ENCODE measurements at places on chromosomes 1 and 21. TPM values are rescaled to one million over a fixed set of nuclear protein-coding genes. Genes with fewer than 3 reads are reported as not detected.

DNA sequence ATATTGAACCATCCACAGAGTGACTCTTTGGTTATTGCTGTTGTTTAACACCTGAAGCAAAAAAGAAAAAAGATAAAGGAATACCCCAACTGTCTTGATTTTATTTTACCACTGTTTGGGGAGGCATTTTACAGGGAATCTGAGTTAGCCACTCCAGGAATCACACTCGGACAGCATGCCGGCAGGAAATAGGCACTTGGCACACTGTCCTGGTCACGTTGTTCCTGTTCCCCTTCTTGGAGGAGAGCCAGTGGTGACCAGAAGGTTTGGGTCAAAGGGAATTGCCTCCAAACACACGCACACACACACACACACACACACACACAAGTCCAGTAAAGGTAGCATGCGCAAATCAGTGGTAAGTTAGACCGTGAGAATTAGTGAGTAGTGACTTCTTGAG is 13.8 kb downstream of the RGS4 start:
- H3K27ac ChIP-seq, result no peak overlapping the region
- H3K27me3 ChIP-seq, result no peaks in the 10 kb centered on the region
- peaks cover 40% of the 10 kb centered on the region for H3K4me1 ChIP-seq
- no peaks in the 10 kb centered on the region for H3K36me3 ChIP-seq
- no peak overlapping the region for H3K4me3 ChIP-seq

DNA sequence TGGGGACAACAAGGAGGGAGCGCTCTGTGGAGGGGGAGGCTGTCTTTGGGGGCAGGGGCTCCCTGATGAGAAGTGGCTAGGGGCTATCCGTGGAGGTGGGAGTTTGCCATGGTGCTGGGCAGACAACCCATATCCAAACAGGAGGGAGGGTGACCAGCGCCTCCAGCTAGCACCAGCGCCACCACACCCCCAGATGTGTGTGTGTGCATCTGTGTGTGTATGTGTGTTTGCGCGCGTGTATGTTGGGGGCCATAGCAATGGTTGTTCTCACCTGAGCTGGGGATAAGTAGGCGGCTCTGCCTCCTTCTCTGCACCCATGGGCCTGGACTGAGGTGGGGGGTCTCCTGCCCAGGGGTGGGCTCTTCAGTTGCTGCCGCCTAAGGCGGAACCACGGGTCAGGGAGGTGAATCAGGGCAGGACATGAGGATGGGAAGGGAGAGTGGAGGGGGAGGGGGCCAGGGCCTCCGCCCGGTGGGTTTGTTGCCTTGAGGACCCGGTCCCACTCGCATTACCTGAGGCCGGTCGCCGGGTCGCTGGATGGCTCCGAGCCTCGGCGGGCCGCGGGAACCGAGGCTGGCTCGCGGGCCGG is 345 bp downstream of the HPCAL4 start:
- peaks cover 81% of the 10 kb centered on the region for H3K27me3 ChIP-seq
- H3K4me1 ChIP-seq, result peaks cover 16% of the 10 kb centered on the region
- DNase-seq, result no peak
- peak overlapping the region; percentile 26 for H3K4me3 ChIP-seq

DNA sequence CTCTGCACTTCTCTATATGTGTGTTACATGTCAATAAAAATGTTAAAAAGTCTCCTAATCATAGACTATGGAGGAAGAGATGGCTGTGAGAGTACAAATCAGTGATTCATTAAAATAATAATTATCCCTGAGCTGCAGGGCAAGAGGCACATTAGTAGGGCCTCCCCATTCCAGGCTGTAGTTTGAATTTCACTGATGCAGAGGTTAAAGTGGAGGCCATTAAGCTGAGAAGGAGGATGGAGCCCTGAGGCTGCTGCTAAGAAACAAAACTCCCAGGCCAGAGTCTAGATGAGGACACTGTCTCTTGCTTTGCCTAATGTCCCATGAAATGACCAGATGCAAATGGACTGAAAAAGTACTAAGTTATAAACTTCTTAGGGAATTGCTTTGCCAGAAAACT is 89.1 kb upstream of the WDR26 start:
- H3K4me3 ChIP-seq, result no peak overlapping the region
- no peak for DNase-seq
- no peaks in the 10 kb centered on the region for H3K27me3 ChIP-seq
- H3K36me3 ChIP-seq, result no peaks in the 10 kb centered on the region
- H3K27ac ChIP-seq, result no peak overlapping the region

DNA sequence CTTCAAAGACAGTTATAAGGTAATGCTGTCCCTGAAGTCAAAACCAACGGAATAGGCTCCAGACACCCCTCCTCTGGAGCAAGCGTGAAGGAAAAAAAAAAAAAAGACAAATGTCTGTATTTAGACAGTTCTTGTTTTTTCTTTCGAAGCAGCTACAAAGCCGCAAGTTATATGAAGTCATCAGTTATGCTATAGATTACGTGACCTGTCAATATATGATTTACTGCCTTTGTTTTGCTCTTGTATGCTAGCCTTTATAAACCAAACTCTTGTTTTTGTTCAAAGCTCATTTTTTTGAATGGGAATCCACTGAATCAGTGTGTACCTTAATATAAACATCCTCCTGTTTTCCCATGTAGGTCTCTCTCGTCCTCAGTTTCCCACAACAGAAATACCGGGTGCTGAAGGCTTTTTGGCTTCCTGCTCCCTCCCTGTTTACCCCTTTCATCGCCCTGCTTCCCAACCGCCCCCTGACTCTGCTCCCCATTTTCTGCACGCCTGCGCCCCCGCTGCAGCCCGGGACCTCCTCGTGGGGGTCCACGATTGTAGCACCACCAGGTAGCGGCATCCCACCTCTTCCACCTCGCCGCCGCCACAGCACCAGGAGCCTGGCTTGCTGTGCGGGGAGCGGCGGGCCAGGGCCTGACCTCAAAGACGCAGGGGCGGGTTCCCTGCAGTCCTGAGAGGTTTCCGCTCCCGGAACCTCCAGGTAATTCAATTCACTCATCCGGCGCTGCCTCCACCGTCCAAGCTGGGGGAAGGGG is 5.2 kb upstream of the ZNF678 start:
- H3K27ac ChIP-seq, result no peak overlapping the region
- no peaks in the 10 kb centered on the region for H3K27me3 ChIP-seq
- H3K4me3 ChIP-seq, result no peak overlapping the region

GRCh38 chr1:43856188-43856587 is 77.4 kb upstream of the ARTN start:
- H3K4me3 ChIP-seq, result no peak overlapping the region
- H3K4me1 ChIP-seq, result peaks cover 33% of the 10 kb centered on the region
- H3K27me3 ChIP-seq, result no peaks in the 10 kb centered on the region
- no peak overlapping the region for H3K27ac ChIP-seq
- peaks cover 4% of the 10 kb centered on the region for H3K36me3 ChIP-seq
- no peak for DNase-seq

DNA sequence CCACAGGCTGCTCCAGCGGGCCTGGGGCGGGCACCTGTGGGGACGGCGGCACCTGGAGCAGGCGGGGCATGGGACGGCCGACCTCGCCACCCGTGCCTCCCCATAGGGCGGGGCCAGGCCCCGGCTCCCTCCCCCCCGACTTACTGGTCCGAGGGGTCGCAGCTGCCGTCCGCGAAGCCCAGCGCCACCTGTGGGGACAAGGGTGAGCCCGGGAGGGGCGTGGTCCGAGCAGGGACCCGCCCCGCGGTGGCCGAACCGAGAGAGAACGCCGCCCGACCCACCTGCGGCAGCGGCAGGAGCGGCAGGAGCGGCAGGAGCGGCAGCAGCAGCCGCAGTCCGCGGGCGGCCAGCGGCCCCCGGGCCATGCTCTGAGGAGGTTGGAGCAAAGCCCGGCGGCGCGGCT is at the start of gene TMEM52:
Gene TMEM52 (minus strand): TSS at position 379 of the 403 bp plus-strand sequence. CDS start 14 bp downstream, at position 365.
- DNase-seq, result no peak
- H3K27ac ChIP-seq, result peak within 1 kb of the TSS; percentile 59
- peak within 1 kb of the TSS; percentile 69 for H3K4me3 ChIP-seq
- no peaks in the 10 kb centered on the region for H3K4me1 ChIP-seq
- no peaks in the 10 kb centered on the region for H3K36me3 ChIP-seq

DNA sequence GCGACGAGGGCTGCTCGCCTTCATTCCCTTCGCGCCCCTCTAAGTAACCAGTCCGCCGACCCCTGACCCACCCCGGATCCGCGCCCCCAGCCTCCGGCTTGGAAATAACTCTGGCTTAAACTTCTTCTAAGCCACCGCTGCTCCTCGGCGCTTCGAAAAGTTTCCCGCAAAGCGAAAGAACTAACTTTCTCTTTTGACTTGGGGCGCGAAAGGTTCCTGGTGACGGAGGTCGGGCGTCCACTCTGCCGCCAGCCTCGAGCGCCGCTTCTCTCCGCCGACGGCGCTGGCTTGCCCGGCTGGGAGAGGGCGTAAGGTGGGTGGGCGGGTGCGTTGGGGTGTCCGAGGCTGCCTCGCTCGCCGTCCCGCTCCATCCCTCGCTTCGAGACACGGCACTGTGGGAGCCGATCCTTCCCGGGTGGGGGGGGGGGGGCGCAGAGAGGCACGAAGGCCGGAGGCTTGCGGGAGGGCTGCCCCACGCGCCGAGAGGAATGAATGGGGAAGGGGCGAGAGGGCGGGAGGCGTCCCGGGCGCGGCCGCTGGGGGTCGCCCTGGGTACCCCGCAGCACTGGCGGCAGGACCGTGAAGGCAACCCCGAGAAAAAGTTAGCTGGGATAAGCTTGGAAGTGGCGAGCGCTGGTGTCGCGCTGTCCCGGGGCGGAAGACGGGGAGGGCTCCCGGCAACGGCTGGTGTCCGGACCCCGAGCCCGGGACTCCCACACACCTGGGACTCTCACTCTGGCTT is 569 bp downstream of the ATF3 start:
- DNase-seq, result peak; percentile 90
- H3K4me1 ChIP-seq, result peaks cover 36% of the 10 kb centered on the region
- peak overlapping the region; percentile 84 for H3K4me3 ChIP-seq
- H3K36me3 ChIP-seq, result no peaks in the 10 kb centered on the region
- H3K27me3 ChIP-seq, result peaks cover 39% of the 10 kb centered on the region
- peak overlapping the region; percentile 96 for H3K27ac ChIP-seq

The CFAP74 gene
- not detected for total RNA-seq

The PPFIA4 gene
- total RNA-seq, result 0.63 TPM

The P3R3URF gene
- total RNA-seq, result not detected

The TMPRSS2 gene
- total RNA-seq, result 0.21 TPM

Measured in osteocyte (in vitro differentiated cells).